Thoracic aorta (tissue), 2 donors: ENCODE measurements at places on chromosomes 5 and 9.

- DNase-seq = no peak
These were observed 75.7 kb upstream of the FCN2 start for GRCh38 chr9:134804871-134805270.

GRCh38 chr5:145946112-145946861 lies 9.9 kb downstream of the SH3RF2 start:
- DNase-seq = no peak

DNA sequence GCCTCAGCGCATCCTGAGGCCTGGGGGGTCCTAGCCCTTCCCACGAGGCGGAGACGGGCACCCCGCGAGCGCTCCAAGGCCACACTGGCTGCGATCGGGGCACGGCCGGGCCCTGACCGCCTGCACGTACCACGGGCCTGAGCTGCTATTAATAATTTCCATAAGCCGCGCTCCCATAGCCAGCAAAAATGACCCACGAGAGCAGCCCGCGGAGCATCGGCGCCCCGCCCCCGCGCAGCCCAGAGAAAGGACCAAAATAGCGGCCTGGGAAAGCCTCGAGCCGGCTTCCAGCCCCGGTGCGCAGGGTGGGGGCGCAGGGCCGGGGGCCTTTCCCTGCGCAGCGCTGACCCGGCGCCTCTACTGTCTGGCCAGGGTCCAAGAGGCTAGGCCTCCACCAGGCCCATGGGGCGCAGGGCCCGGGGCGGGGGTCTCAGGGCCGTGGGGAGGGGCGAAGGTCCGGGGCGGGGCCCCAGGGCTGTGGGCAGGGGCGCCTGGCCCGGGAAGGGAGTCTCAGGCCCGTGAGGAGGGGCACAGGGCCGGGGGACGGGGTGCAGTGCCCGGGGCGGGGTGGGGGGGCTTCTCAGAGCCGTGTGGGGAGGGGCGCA lies 54.4 kb downstream of the EXD3 start:
- no peak for DNase-seq

DNA sequence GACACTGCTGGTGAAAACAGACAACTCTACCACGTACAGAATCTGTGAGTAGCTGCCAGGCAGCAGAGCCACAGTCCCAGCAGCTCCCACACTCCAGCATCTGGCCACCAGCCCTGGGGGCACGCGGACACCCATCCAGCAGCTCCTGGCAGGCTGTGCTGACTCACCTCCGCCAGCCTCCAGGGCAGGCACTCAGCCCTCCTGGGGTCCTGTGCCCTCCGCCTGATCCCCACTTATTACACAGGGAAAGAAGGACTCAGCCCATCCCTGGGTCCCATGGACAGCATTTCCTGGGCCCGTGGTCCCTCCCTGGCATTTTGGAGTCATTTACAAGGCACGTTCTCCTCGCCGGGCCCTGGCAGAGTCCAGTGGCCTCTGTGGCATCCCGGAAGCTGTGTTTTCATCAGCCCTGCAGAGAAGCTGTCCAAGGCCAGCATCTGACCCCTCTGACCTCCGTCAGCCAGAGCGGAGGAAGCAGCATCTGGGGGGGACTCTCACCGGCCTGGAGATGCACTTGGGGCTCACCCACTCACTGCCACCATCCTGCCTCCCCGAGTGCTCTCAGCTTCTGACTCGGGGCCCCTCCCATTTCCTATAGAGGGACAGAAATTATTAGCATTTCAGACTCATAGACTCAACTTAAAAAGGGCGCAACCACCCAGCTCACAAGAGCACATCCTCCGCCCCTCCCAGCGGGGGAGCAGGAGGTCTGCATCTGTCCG lies 21.6 kb downstream of the PAEP start:
- DNase-seq = no peak

GRCh38 chr9:134830926-134831720 lies 49.5 kb upstream of the FCN2 start:
- no peak for DNase-seq

- no peak for DNase-seq
These were observed 33.5 kb downstream of the KCNMB1 start for GRCh38 chr5:170355601-170356098.

DNA sequence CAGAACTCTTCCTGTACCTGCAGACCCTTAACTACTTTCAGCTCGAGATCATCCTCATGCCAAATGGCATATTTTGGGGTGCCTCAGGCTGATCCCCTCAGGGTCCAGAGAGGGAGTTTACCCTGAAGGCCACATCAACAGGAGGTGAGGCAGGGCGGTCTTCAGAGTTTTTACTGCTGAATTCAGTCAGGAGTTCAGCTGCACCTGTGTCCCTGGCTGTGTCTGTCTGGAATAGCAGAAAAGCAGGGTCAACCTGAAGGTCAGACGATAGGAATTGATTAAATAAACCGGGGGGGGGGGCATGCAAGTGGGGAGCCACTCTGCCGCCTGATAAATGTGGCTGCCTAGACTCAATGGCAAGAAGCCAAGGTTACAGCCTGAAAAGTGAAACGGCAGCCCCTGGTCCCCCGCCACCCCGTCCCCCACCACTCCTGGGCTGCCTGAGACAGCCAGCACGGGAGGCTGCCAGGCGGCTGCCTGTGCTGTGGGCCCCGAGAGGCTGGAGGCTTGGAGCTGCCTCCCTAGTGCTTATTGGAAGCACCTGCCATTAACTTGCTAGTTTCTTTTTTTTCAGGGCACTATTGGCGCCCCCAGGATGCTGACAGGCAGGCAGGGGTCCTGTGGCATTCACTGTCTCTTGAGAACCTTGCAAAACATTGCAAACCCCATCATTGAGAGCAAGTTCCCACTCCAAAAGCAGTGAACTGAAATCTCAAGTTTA lies 182.7 kb upstream of the PPP1R26 start:
- no peak for DNase-seq

DNA sequence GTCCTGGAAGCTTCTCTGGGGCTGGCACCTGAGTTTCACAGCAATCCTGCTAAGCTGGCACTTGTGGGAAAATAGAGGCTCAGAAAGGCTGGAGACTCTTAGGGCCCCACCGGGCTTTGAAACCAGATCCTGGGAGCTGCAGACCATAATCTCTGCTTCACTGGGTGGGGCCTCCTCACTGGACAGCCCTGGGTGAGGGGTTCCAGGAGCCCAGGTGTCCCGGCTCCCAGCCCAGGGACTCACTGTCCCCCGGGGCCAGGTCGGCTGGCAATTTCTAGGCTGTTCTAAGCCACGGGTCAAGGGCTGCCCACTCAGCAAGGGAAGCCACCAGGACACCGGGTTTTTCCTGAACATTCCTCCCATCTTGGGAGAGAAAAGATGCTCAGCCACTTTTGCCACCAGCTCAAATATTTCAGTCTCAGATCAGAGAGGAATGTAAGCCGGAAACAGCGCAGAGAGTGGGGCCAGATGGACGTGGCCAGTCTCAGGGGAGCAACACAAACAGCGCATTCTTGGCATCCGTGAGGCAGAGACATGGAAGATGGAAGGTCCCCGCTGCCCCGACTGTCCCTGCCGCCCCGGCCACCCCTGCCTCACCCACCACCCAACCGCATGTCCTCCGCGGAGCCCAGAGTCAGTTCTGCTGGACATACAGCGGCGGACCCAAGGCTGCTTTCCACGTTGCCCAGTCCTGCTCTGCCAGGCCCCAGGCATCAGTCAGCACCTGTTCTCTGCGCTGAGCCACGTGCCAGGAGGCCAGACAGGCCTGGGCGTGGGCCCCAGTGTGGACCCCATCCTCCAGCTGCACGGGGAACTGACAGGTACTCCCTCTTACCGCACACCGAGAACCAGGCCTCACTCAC lies 72.6 kb downstream of the VAV2 start:
- DNase-seq = no peak

GRCh38 chr5:142532781-142533176 lies 153.1 kb downstream of the FGF1 start:
- no peak for DNase-seq

GRCh38 chr5:38535845-38536244 lies 20.6 kb downstream of the LIFR start:
- no peak for DNase-seq

DNA sequence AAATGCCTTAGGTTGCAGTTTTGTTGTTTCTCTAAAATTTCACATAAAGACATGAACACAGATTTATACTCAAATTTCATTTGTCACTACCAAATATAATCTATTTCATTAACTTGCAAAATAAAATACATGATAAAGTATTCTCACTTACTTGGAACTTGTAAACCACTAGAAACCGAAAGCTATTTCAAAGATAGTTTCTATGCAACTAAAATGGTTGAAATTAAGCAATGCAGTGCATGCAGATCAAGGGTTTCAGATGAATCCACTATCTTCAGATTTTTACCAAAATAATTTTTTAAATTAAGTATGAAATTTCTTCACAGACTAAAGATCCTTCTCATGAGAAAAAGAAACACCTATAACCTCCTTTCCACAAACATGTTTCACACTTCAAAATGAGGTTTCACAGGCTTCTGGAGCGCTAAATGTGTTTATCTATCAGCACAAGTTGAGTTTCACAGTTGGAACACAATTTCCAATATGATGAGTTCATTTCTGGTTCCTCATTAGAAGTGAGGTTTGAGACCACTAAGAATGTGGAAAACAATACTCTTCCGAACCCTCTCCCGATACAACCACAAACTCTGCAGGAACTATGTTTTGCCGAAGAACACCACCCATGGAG lies 63.9 kb downstream of the EPB41L4A start:
- DNase-seq = no peak

DNA sequence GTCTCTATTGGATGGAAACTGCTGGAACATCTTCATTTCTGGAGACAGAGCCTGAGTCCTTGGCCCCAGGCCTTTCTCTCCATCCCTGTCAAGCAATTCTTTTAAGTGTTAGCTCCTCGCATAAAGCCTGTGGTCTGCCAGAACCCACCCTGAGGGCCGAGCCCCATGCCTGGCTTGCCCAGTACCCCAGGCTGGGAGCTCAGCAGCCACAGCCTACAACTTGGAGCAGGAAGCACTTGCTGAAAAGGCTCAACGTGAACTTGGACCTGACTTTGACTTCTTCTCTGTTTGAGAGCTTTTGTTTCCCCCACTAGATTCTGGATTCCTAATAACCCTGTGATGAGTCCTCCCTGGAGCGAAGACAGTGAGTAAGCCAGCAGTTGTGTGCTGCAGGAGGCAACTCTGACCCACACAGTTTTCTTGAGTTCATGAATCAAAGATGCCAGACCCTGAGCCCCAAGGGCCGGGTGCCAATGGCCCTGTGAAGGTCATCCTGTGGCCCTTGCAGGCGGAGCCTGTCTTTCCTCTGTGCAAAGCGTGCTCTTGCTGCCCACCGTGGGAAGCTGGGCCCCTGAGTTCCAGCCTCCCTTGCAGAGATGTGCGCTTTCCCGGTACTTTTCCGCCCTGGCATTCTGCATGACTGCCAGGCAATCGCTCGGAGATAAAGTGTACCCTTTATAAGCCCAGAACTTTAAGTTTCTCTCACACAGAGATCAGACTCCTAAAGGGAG lies 64.3 kb upstream of the RUFY1 start:
- no peak for DNase-seq

DNA sequence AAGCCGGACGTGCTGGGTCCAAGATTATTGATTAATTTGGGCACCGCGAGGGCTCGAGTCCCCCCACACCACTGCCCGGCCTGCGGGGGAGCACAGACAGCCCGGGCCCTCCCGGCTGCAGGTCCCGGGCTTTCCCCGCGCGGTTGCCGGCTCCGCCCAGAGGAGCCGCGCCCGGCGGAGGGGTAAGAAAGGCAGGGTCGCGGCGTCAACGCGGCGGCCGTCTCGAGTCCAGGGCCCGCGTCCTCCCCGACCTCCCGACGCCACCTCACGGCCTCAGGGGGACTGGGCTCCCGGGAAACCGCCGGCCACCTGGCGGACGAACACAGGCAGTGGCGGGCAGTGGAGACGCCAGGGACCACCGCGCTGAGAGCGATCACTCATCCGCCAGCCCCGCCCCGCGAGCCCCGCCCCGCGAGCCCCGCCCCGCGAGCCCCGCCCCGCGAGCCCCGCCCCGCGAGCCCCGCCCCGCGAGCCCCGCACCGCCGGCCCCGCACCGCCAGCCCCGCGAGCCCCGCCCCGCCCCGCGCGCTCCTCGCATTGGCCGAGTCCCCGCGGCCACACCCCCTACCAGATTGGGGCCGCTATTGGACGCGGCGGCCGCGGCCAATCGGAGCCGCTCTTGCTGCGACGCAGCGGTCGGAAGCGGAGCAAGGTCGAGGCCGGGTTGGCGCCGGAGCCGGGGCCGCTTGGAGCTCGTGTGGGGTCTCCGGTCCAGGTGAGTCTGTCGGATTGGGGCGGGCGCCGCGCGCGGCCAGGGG lies at the start of gene MRPL41:
Gene MRPL41 (plus strand): TSS at position 616 of the 758 bp plus-strand sequence. CDS start 203 bp downstream, outside the sequence.
- DNase-seq = no peak

DNA sequence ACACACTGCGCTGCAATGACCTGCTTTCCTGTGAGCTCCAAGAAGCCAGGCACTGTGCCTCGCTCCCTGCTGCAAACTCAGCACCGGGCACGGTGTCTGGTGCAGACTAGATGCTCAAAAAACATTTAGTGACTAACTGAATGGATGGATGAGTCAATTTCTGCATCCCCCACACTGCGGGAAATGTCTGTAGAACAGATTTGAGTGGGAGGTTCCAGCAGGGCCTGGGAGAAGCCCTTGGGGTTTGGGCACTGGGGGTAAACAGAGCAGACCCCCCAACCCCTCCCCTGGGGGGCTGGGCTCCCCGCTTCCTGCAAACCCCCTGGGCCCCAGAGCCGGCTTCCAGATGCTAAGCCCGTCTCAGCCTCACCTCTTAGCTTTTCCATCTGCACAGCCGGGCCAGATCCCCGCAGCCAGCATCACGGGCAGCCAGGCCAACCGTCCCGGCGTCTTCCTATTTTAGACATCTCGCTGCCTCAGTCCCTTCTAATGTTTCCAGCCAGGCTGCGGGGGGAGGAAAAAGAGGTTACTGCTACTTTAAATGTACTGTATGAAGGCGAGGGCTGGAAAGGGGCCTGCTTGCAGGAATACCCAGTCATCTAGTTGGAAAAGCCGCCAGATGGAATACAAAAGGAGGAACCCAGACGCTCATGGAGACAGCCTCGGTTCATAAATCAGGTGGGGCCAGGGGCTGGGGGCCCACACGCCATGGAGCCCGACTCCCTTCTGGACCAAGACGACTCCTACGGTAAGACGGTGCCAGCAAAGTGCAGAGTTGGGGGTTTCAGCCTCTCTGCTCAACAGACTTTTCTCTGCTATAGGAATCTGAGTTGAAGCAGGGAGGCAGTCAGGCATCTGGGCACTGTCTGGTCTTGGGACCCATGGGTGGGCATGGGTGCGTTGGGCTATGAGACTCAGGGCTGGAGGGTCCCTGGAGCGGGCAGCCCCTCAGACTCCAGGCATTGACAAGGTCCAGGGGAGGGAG lies 67.1 kb upstream of the GGTA1 start:
- peak; percentile 55 for DNase-seq

DNA sequence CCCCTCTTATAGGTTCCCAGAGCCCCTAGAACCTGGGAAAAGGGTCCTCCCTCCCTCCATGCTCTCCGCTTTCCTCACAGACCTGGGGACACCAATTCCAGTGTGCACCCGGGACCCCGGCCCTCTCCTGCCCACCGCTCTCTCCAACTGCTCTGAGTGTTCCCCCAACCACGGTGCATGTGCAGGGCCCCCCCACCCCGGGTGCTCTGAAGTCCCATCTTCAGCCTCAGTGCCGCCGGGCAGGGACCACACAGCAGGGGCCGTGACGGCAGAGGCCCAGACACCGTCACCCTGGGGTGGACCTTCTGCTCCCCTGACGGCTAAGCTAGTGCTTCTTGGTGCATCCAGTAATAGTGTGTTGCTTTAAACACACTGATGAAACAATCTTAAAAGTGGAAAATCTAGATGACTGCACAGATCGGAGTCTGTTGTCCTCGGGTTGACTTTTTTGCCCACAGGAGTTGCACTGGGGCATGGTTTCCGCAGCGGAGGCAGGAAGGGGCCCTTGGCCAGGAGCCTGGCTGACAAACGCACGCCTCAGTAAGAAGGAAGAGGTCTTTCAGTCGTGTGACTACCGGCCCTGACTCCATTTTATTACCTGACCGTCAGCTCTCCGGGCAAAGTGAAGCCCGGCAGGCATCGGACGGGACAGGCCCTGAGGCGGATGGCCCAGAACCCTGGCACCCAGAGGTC lies 36.2 kb upstream of the SLC6A3 start:
- DNase-seq = no peak
